Cortex of kidney (tissue), 1 donor: ENCODE measurements at places on chromosomes 3 and 15.

- no peak for DNase-seq
These were observed 58.9 kb downstream of the ATG7 start for GRCh38 chr3:11331101-11331500.

DNA sequence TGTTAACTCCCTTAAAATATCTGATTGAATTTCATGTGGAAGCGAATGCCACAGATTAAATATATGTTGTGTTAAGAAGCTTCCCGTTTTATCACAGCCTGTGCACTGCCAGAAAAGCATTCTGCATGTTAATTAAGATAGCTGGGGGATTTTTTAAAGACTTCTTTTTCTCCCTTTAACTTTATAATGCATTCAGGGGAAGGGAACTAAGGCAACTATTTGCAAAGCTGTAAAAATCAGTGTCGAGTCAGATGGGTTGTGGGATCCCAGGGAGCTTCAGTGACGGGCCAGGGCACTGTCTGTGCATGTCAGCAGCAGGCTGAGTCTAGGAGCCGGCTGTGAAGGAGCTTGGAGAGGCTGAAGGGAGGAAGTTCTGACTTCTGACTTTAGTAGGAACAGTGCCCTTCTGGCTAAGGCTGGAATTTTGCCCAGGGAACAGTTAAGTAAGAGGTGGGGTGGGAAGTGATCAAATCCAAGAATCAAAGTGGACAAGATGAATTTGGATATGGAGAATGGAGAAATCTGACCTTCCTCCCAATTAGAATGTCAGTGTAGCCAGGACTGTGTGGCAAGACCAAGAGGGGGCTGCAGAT, 77.7 kb downstream of the ABHD5 start:
- DNase-seq = no peak

DNA sequence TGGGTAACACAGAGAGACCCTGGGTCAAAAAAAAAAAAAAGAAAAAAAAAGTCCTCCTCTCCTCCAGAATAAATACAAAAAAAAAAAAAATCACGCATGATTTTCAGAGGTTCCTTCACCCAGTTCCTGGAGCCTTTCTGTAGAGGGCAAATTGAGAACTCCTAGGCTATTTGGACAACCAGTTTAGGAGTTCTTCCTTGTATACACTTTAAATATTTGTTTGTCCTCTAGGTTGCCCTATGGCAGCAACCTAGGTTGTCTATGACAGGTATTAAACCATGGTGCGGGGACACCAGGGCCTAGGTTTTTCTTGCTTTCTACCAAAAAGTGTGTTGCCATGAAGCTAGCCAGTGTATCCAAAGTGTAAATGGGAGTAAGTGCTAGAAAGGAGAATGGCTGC, 3.8 kb upstream of the ZFYVE19 start:
- DNase-seq = no peak

- no peak for DNase-seq
These were observed 45.8 kb downstream of the ZNF710 start for GRCh38 chr15:90046911-90047392.

GRCh38 chr3:32577581-32578556, 7.2 kb upstream of the DYNC1LI1 start:
- no peak for DNase-seq

GRCh38 chr15:88331291-88331690, 74.8 kb upstream of the NTRK3 start:
- DNase-seq = no peak

GRCh38 chr15:49458145-49458544, 35.1 kb downstream of the FGF7 start:
- no peak for DNase-seq

- DNase-seq = no peak
These were observed 146.3 kb downstream of the ALCAM start for GRCh38 chr3:105513042-105513441.

- no peak for DNase-seq
These were observed 42.9 kb downstream of the SMAD3 start for GRCh38 chr15:67108122-67108961.

DNA sequence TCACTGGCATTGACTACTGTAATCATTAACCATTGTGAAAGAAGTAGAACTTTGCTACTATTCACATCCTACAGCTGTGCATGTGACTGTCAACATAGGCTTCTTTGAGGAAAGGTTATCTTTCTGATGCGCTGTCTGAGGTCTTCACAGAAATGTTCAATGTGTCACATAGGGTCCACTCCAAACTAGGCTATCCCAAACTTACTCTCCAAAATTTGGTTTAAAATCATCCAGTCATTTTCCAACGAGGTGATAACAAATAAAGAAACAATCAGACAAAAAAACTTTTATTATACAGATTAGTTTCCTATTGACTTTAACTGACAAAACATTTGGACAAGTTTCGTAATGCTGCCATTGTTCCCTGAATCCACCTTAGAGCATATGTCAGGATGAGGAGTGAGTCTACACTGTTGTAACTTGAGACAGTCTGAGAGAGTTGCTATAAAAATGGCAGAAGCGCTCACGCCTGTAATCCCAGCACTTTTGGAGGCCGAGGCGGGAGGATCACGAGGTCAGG, 511.6 kb downstream of the PLOD2 start:
- DNase-seq = no peak

DNA sequence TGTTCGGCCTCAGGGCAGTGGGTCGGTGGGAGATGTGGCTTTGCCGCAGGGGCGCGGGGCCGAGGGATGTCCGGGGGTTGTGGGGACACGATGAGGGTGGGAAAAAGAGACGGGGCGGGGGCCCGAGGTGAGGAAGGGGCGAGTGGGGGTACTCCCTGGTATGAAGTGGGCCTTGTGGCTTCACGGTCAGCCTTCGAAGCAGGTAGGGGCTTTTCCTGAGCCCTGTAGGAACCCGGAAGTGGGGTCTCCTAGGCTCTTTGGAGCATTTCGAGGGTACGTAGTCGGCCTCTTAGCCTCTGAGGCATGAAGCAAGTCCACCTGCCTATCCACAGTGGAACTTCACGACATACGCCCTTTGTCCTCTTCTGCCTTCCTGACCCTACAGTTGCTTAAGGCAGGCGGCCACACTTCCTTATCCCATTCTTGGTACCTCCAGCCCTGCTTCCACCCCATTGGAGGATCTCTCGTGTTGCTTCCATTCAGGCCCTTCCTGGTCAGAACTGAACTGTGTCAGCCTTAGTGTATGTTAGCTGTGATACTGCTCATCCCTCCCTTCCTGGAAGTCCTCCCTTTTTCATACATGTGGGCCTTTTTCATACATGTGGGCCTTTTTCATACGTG, 389 bp downstream of the ARPC4 start:
- DNase-seq = no peak

GRCh38 chr3:52029053-52029452, 27.3 kb downstream of the DUSP7 start:
- no peak for DNase-seq

DNA sequence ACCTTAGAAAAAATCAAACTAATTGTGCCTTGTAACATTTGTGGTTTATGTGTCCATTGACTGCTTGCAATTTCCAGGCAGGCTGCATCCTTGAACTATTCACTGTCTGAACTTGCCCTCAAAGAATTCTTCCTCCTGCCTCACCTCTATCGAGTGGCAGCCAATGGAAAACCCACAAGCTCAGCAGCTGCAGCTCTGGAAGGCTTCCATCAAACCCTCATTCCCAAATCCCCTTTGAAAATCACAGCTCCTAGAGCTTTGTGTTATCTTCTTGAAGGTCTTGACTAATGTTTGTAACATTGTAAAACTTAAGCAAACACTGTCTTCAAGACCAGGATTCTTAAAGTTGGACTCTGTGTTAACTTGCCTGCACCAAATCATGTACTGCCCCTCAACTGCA, 81.1 kb downstream of the FILIP1L start:
- DNase-seq = no peak

- DNase-seq = no peak
These were observed 457.9 kb upstream of the ALCAM start for GRCh38 chr3:104908761-104909160.

GRCh38 chr3:17573396-17573795, 169.0 kb downstream of the TBC1D5 start:
- DNase-seq = no peak

DNA sequence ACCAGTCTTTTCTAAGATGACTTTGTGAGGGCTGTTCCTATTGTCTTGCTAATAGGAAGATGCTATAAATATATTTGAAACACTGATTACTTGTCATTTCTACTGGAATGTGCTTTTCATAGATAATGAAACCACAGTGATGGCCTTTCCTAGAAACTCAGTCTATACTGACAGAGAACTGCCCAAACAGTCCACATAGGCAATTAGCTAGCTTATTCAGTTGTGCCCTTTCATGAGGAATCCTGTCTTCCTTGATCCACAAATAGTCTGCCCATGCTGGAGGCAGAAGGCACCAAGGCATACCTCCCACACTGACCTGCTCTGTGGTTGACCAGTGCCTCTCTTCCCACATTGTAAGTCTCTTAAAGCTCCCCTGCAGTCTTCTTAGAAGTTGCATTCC, 135.9 kb downstream of the CMSS1 start:
- DNase-seq = no peak

- DNase-seq = no peak
These were observed 24.1 kb downstream of the ALS2CL start for GRCh38 chr3:46669191-46669999.

DNA sequence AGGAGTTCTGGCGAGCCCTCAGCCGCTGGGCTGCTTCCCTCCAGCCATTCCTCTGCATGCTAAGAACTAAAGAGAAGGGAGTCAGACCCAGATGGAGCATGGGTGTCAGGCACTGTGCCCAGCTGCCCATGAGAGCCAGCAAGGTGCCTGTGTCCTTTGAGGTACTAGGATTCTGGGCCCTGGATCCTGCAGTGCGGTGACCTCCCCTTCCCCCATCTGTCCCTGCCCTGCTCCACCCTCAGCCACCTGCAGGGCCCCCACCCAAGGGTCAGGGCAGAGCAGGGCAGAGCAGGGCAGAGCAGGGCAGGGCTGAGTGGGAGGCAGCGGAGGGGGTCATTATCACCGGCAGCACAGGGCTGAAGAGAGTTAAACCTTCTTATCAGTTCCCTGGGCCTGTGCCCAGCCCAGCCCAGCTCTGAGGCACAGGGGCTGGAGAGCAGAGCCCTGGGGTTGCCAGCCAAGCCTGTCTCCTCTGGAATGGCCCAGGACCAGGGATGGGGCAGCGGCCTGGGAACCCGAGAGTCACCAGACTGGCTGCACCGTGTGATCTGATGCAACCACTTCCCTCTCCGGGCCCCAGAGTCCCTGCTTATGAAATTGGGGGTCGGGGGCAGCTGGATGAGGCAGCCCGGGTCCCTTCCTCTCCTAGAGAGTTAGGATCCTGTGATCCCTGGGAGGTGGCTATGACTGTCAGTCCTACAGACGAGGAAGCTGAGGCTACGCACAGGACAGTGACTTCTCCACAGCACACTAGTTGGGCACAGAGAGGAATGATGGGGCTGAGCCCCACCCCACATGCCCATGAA, 17.3 kb downstream of the ZDHHC19 start:
- no peak for DNase-seq

DNA sequence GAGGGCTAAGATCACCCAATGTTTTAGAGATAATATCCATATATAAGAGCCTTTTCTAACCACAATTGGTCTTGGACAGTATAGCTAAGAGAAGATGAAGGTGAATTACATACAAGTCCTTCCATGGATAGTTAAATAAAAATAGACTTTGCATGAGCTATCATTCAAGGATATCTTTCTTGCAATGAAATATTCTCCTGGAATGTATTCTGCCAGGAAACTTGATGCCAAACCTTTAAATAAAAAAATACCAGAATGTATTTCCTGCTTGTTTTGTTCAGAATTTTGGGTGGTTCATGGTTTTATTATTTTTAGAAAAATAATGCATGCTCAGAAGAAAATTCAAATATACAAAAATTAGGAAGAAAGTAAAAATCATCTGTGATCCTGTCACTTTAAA, 88.8 kb upstream of the PPIB start:
- DNase-seq = no peak

- DNase-seq = no peak
These were observed 128.6 kb downstream of the DCLK3 start for GRCh38 chr3:36635731-36636130.

GRCh38 chr3:26104851-26105251, 315.0 kb downstream of the OXSM start:
- no peak for DNase-seq

DNA sequence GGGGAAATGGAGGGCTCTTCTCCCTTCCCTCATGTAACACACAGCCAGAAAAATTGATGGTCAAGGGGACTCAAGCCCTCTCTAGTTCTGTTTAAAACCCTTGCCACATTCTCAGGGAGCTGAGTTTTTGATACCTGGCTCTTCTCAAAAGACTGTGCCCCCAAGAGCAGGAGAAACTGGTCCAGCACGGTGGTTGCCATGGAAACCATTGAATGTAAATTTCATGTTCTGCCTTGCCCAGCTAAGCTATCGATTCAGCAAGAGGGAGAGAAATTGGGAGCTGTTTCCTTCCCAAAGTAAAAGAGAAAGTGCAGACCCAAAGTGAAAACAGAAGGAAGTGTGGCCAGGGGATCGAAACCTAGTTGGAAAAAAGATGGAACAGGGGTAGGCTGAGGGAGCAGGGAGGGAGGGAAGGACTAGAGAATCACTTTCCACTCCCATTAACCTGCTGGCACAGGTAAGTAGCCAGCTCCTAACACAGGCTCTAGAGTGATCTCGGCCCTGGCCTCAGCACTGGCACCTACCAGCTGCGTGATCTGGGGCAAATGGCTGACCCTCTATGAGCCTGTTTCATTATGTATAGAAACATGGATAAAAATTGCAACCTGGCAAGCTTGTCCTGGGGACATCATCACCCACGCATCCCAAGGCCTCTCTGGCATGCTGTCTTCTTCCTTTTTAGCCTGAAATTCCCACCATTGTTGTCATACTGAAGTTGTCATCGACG, 140.9 kb downstream of the TPRA1 start:
- no peak for DNase-seq

GRCh38 chr3:33030802-33031201, 66.1 kb downstream of the GLB1 start:
- no peak for DNase-seq

DNA sequence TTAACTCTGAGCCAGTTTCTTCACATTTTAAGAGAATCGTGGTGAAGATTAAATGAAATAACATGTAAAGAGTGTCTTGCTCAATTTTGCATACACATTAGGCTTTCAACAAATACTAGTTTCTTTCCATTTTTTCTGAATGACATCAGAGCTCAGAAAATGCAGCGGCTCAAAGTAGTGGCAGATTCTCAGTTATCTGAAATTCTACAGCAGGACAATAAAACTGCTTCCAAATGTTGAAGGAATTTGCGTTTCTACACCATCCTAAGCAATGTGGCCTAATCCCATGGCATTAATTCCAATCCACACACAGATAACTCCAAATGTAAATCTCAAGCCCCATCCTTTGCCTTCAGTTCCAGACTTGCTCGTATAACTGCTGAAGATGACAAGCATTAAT, 115.8 kb downstream of the PLCH1 start:
- DNase-seq = no peak

- no peak for DNase-seq
These were observed 71.5 kb downstream of the SLC12A8 start for GRCh38 chr3:125140818-125141595.
